Neuronal stem cell (in vitro differentiated cells): ENCODE measurements at places on chromosomes 1 and 21.

DNA sequence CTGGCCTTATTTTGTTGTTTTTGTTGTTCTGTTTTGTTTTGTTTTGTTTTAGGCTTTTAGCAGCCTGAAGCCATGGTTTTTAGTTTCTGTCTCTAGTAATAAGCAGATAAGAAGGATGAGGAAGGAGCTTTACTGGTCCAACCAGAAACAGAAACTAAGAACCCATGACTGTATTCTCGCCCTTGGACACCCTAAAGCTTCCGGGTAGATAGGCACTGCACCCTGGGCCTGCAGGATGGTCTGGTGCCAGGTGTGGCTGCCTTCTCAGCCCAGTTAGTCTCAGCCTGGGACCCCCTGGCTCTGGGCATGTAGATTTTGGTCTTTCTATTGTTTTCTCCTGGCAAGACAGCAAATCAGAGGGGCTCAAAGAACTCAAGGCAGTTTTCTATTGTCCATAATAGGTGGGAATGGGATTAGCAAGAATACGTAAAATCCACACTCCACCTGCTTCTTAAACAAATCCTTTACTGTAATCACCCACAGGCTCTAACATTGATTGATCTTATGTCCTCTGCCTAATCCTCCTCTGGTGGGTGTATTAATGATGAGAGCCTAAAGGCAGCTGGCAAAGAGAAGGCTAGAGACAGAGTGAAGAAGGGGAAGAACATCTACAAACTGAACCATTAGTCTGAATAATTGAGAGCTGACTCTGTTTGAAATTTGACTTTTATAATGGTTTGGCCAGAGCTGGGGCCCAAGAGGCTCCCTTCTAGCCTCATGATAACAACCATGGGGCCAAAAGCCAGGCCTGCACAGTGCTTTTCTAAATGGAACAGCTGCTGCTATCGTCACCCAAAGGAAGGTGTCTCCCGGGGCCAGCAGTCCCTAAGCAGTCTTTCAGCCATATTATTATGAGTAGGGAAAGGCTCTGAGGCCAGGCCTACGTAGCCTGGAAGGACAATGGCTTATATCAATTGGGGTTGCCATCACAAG is 106.8 kb upstream of the ATP1A1 start:
- H3K4me3 ChIP-seq: no peak overlapping the region
- DNase-seq: no peak
- H3K27ac ChIP-seq: no peak overlapping the region
- peaks cover 15% of the 10 kb centered on the region for H3K4me1 ChIP-seq

- H3K4me1 ChIP-seq: peaks cover 10% of the 10 kb centered on the region
- H3K4me3 ChIP-seq: no peak overlapping the region
- DNase-seq: no peak
- H3K27me3 ChIP-seq: no peaks in the 10 kb centered on the region
- H3K36me3 ChIP-seq: no peaks in the 10 kb centered on the region
Measured at GRCh38 chr1:100622506-100622905, 84.6 kb downstream of the GPR88 start.

DNA sequence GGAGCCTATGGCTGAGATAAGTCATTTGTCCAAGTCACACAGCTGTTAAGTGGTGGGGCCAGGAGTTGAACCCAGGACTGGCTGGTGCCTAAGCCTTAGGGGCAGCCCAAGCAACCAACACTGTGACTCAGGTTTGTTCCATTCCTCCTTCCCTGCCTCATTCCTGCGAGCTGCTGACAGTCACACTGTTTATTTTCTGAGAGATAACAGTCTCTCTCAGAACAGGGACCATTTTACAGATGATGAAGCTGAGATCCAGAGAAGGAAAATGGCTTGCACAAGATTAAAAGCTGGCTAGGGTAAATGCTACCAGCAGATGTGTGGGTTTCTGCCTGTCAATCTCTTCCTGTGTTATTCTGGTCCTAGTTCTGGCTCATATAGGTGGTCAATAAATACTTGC is 24.3 kb upstream of the TCEA3 start:
- H3K4me1 ChIP-seq: no peaks in the 10 kb centered on the region
- no peaks in the 10 kb centered on the region for H3K27me3 ChIP-seq
- H3K27ac ChIP-seq: no peak overlapping the region
- no peaks in the 10 kb centered on the region for H3K36me3 ChIP-seq
- no peak for DNase-seq

GRCh38 chr1:230136453-230137336 is 69.7 kb downstream of the GALNT2 start:
- no peak overlapping the region for H3K27ac ChIP-seq
- no peak for DNase-seq
- H3K4me3 ChIP-seq: no peak overlapping the region
- H3K4me1 ChIP-seq: peaks cover 24% of the 10 kb centered on the region

GRCh38 chr1:22799971-22800370 is 89.3 kb downstream of the EPHB2 start:
- H3K4me1 ChIP-seq: peaks cover 34% of the 10 kb centered on the region
- H3K4me3 ChIP-seq: no peak overlapping the region
- no peak for DNase-seq
- H3K27ac ChIP-seq: no peak overlapping the region
- no peaks in the 10 kb centered on the region for H3K36me3 ChIP-seq
- H3K27me3 ChIP-seq: no peaks in the 10 kb centered on the region

DNA sequence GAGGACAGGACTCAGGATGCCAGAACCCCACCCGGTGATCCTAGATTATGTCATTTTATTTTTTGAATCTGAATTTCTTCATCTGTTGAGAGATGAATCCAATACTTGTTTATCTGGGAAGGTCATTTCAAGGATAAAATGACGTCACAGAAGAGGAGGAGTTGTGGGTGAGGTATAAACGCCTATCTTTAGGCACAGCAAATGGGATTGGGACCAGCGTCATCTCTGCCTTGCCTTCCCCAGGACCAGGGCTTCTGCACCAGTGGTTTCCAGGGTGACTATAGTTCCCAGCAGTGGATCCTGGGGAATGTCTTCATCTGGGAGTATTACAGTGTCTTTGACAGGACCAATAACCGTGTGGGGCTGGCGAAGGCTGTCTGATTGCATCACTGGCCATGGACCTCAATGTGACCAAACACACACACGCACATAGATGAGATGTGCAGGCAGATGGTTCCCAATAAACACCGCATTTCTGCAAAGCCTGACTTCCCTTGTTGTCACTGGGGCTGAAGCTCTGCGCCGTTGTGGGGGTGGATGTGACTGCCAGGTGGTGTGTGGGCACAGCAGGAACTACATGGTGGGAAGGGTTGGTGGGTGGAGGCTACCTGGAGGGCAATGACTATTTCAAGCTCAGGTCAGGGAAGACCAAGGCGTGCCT is 28.1 kb downstream of the KCNA10 start:
- H3K27ac ChIP-seq: no peak overlapping the region
- no peak for DNase-seq
- no peak overlapping the region for H3K4me3 ChIP-seq
- H3K36me3 ChIP-seq: no peaks in the 10 kb centered on the region
- peaks cover 12% of the 10 kb centered on the region for H3K4me1 ChIP-seq
- no peaks in the 10 kb centered on the region for H3K27me3 ChIP-seq

GRCh38 chr1:31510853-31511789 is 65.2 kb upstream of the TINAGL1 start:
- H3K27ac ChIP-seq: no peak overlapping the region
- no peak for DNase-seq
- no peak overlapping the region for H3K4me3 ChIP-seq
- H3K27me3 ChIP-seq: peaks cover 4% of the 10 kb centered on the region
- no peaks in the 10 kb centered on the region for H3K4me1 ChIP-seq

GRCh38 chr1:55585402-55585792 is 370.2 kb upstream of the USP24 start:
- DNase-seq: no peak
- no peaks in the 10 kb centered on the region for H3K27me3 ChIP-seq
- H3K36me3 ChIP-seq: no peaks in the 10 kb centered on the region
- H3K4me3 ChIP-seq: no peak overlapping the region
- no peaks in the 10 kb centered on the region for H3K4me1 ChIP-seq

DNA sequence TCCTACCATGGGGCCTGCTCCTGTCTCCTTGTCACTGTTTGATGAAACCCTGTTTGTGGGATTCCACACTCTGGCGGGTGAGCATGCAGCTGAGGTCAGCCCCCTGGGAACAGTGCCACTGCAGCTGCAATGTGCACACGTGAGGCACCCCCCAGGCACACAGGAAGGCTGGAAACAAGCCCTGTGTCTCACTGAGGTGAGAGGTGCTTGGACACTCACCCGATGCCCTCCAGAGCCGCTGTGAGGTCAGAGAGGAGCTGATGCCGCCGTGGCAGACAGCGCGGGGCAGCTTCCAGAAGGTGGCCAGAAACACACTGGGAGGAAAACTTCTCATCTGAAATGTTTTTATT is 49.7 kb downstream of the SLX9 start:
- H3K27me3 ChIP-seq: peaks cover 20% of the 10 kb centered on the region
- no peak overlapping the region for H3K27ac ChIP-seq
- H3K4me1 ChIP-seq: peaks cover 7% of the 10 kb centered on the region
- H3K4me3 ChIP-seq: no peak overlapping the region
- DNase-seq: no peak

GRCh38 chr1:72003092-72003491 is 279.2 kb downstream of the NEGR1 start:
- no peak overlapping the region for H3K4me3 ChIP-seq
- peak overlapping the region; percentile 40 for H3K27ac ChIP-seq
- no peak for DNase-seq
- no peaks in the 10 kb centered on the region for H3K4me1 ChIP-seq
- no peaks in the 10 kb centered on the region for H3K36me3 ChIP-seq

GRCh38 chr1:28046716-28047115 is 41.7 kb downstream of the EYA3 start:
- no peak overlapping the region for H3K4me3 ChIP-seq
- no peak for DNase-seq
- no peaks in the 10 kb centered on the region for H3K27me3 ChIP-seq
- H3K4me1 ChIP-seq: no peaks in the 10 kb centered on the region
- H3K36me3 ChIP-seq: peaks cover 3% of the 10 kb centered on the region

DNA sequence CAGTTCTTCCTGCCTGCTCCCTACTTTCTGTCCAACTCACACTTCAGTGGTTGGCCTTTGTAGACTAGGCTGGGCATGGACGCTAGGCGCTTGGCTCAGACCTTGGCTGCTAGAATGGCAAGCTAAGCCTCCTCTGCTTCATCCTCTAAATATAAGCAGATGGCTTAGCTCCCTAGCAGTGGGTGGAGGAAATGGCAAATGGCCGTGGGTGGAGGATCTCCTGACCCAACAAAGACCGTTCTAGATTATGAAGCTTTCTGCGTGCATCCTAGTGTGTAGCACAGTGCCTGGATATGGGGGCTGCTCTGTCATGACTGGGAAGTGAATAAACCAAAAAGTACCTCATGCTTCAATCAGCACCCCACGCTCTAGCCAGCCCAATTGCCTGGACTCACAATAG is 10.4 kb upstream of the ETV3L start:
- no peaks in the 10 kb centered on the region for H3K27me3 ChIP-seq
- H3K4me1 ChIP-seq: peaks cover 21% of the 10 kb centered on the region
- DNase-seq: no peak
- no peaks in the 10 kb centered on the region for H3K36me3 ChIP-seq
- no peak overlapping the region for H3K4me3 ChIP-seq

GRCh38 chr1:179166663-179167417 is 62.6 kb downstream of the ABL2 start:
- H3K36me3 ChIP-seq: no peaks in the 10 kb centered on the region
- no peak overlapping the region for H3K27ac ChIP-seq
- no peaks in the 10 kb centered on the region for H3K4me1 ChIP-seq
- DNase-seq: no peak
- H3K4me3 ChIP-seq: no peak overlapping the region

DNA sequence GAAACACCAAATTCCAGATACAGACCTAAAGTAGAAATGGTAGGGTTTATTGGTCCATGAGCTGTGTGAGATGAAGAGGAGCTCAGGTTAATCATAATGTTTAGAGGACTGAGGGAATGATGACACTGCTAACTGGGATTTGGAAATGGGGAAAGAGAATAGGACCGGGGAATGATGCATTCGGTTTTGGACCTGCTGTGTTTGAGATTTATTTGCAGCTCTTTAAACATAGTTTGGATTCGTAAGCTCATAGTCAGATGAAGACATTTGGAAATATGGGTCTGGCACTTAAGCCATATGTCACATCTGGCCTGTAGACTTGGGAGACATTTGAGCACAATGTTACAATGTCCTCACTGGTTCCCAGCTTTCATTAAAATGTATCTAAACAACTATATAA is 127.9 kb upstream of the DUSP10 start:
- H3K27me3 ChIP-seq: no peaks in the 10 kb centered on the region
- H3K4me1 ChIP-seq: no peaks in the 10 kb centered on the region
- no peaks in the 10 kb centered on the region for H3K36me3 ChIP-seq
- no peak overlapping the region for H3K4me3 ChIP-seq

DNA sequence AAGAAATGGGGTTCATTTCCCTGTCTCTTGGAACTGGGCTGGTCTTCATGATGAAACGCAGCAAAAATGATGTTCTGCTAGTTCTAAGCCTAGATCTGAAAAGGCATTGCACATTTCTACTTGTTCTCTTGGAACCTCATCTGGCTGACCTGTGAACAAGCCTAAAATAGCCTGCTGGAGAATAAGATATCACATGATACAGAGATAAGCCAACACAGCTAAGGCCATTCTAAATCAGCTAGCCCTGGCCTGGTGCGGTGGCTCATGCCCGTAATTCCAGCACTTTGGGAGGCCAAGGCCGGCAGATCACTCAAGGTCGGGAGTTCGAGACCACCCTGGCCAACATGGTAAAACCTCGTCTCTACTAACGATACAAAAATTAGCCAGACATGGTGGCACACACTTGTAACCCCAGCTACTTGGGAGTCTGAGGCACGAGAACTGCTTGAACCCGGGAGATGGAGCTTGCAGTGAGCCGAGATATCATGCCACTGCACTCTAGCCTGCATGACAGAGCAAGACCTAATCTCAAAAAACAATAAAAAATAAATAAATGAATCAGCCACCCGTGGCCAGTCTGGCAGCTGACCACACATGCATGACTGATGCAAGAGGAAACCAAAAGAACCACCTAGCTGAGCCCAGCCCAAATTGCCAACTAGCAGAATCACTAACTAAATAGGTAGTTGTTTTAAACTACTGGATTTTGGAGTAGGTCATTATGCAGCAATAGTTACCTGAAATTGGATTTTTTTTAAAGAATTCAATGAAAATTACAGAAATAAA is 18.0 kb downstream of the CD244 start:
- no peaks in the 10 kb centered on the region for H3K4me1 ChIP-seq
- H3K4me3 ChIP-seq: no peak overlapping the region
- no peak overlapping the region for H3K27ac ChIP-seq
- peaks cover 4% of the 10 kb centered on the region for H3K27me3 ChIP-seq
- DNase-seq: no peak

GRCh38 chr1:18922319-18922726 is 20.0 kb upstream of the ALDH4A1 start:
- peaks cover 35% of the 10 kb centered on the region for H3K4me1 ChIP-seq
- H3K36me3 ChIP-seq: no peaks in the 10 kb centered on the region
- no peaks in the 10 kb centered on the region for H3K27me3 ChIP-seq
- no peak for DNase-seq
- H3K4me3 ChIP-seq: no peak overlapping the region

- H3K36me3 ChIP-seq: no peaks in the 10 kb centered on the region
- peaks cover 10% of the 10 kb centered on the region for H3K4me1 ChIP-seq
Measured at GRCh38 chr1:21297975-21298374, 7.7 kb upstream of the ECE1 start.

DNA sequence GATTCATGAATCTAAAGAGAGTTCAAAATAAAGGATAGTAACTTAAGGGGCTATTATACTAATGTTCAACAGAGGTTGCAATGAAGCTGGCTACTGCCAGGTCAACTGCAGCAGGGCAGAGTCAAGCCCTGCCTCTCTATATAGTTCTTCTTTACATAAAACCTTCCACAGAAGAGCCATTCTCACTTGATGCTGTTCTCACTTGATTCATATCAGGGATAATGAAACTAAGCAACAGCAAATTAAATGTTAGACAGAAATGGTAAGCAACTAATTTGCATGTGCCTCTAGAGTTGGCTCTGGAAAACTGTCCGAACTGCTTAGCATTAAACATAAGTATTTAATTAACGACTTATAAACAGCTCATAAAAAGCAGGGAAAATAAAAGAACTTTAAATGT is 17.4 kb downstream of the CCSAP start:
- DNase-seq: no peak
- H3K4me3 ChIP-seq: no peak overlapping the region
- H3K4me1 ChIP-seq: no peaks in the 10 kb centered on the region
- peaks cover 4% of the 10 kb centered on the region for H3K36me3 ChIP-seq
- no peaks in the 10 kb centered on the region for H3K27me3 ChIP-seq
